NCI-H446 (cell line): ENCODE measurements at places on chromosomes 1 and 21.

GRCh38 chr1:22920734-22921451 is 51.8 kb downstream of the LACTBL1 start:
- no peak for DNase-seq

GRCh38 chr1:159815926-159816325 is 10.7 kb upstream of the SLAMF8 start:
- DNase-seq = no peak

DNA sequence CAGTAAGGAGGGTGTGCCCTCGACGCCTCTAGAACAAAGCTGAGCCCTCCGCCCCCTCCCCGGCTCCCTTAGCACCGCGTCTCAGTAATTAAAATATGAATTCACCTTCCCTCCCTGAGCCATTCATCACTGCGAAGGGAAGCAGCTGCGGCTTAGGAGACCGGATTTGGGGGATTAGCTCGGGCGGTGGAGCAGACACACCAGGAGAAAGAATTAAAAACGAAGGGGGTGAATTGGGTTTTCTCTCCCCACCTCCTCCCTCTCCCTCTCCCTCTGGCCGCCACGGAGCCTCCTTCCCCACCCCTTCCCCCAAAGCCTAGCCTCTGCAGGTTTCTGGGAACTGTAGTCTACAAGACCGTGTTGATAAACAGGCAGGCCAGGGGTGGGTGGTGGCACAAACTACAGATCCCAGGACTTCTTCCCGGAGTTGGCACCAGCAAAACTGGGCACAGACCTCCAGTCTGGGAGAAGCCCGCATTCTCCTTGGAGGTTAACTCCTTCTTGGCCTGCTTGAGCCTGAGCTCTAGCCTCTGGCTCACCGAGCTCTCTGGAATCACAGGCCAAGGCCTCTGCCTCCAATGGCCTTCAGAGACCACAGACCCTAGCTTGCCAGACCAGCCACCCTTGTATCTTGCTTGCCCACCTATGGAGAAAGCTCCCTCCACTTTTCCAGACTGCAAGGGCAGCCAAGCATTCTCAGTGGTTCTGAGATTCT is 10.8 kb downstream of the BLACAT1 start:
- DNase-seq = peak; percentile 90

GRCh38 chr1:97006044-97006661 is 284.6 kb downstream of the PTBP2 start:
- DNase-seq = peak; percentile 84

DNA sequence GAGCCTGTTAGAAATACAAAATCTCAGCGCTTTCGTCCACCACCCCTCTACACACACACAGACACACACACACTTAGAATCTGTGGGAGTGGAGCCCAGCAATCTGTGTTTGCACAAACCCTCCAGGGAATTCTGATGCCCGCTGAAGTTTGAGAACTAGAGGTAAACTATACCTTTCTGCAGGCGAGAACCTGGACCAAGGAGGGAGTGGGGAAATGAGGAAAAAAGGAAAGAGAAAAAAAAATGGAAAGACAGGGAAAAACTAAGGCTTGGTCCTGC is 468 bp upstream of the NIBAN1 start:
- DNase-seq = no peak

DNA sequence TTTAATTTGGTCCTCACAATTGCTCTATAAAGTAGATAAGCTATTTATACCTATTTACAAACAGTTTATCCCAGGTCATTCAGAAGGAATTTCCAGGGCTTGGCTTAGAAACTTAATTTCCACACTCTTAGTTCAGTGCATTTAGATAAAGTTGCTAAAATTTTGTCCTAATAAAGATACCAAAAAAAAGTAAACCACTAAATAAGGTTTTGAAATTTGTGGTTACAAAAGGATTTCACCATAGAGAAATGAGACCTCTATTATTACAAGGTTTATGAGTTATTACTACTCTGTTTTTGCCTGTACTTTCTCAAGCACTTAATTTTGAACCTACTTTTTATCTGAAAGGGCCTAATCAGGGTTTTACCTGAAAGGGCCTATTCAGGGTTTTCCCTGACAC is 22.4 kb downstream of the PTPN22 start:
- no peak for DNase-seq

GRCh38 chr1:200741551-200742207 is 3.0 kb downstream of the CAMSAP2 start:
- DNase-seq = no peak

GRCh38 chr1:24418898-24419628 is 3.5 kb downstream of the NIPAL3 start:
- no peak for DNase-seq

GRCh38 chr1:225919906-225920305 is 4.1 kb downstream of the PYCR2 start:
- DNase-seq = peak; percentile 12

DNA sequence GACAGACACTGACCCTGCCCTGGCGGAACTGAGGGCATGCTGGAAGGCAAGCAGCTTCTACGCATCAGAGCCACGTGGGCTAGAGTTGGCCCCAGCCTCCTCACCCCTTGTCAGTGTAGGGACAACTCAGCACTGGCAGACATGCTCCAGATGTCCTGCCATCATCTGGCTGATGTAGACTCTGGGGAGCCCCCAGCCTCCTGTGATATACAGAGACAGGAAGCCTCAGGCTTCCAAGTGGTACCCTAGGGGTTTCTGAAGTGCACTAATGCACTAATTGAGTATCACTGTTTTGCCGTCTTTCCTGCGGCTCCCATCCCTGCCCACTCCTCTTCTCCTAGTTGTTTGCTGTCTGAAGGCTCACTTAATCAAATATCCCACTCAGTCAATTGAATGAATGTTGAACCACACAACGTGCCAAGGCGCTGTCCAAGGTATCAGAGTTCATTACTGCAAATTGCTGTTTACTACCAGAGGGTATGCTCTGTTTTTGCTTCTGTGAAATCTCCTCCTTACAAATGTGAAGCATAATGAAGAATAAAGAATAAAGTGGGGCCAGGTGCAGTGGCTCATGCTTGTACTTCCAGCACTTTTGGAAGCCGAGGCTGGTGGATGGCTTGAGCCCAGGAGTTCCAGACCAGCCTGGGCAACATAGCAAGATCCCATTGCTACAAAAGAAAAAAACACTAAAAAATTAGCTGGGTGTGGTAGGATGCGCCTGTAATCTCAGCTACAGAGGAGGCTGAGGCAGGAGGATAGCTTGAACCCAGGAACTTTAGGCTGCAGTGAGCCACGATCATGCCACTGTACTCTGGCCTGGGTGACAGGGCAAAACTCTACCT is 76.4 kb upstream of the ZBTB18 start:
- DNase-seq = no peak

DNA sequence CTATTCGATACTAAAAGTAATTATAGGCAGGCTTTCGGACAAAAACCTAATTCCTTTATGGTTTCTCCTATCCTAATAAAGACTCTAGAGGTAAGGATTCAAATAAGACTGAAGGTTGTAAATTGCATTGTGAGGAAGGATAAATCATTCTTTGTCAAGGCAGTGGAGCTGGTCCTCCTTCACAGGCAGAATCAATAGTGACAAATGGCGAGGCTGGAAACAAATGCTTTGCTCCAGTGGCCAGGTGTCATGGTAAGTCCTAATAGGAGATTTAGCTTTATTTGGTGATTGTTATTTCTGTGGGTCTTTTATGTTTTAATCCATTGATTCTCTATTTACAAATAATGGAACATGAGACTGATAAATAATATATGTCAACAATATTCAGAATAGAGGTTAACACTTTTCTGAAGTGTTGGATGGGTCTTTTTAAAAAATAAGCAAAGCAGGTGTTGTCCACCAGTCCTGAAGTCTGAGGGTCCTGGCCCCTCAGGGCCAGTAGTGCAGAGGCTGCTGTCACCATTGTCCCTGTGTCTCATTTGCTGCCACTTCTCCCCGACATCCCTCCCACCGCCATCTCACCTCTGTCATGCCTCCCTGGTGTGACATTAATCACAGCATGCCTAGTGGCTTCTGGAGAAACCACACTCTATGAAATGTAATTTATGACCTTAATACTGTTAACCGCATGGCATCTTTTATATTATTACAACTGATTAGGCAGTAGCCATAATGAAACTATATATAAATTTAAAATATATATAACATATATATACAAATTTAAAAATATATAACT is 120.9 kb upstream of the MAGI3 start:
- no peak for DNase-seq

DNA sequence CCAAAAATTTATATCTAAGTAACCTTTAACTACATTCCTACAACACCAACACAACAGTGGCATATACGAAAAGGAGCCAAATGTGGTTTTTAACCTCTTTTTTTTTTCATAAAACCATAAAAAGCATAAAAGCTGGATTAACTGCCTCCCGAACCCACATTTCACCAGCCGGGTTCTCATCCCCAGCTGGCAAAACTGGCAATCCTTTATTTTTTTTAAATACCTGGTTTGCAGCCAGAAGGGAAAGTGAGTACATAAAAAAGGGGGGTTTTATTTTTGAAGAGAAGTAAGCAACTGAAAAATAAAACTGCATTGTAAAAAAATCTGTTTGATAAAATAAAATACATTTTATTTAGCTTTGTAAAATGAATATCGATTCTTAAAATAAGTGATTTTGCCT is 295.4 kb downstream of the AKT3 start:
- peak; percentile 46 for DNase-seq

- DNase-seq = no peak
These were observed 371.2 kb downstream of the NPHP4 start for GRCh38 chr1:5620997-5621396.

DNA sequence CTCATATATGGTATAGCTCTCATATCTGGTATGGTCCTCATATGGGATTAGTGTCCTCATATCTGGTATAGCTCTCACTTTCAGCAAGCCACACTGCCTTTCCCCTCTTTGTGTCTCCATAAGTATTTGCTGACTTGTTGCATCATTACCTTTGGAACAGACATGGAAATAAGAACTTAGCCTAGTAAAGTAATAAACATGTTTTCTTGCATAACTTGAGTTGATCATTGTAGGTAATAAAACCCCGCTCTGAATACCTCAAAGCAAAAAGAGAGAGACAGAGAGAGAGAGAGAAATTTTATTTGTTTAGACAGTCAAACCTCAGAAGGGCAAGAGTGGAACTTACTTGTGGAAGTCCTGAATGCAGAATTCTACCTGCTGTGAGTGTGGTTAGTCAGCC is 170.3 kb downstream of the GREM2 start:
- DNase-seq = no peak

DNA sequence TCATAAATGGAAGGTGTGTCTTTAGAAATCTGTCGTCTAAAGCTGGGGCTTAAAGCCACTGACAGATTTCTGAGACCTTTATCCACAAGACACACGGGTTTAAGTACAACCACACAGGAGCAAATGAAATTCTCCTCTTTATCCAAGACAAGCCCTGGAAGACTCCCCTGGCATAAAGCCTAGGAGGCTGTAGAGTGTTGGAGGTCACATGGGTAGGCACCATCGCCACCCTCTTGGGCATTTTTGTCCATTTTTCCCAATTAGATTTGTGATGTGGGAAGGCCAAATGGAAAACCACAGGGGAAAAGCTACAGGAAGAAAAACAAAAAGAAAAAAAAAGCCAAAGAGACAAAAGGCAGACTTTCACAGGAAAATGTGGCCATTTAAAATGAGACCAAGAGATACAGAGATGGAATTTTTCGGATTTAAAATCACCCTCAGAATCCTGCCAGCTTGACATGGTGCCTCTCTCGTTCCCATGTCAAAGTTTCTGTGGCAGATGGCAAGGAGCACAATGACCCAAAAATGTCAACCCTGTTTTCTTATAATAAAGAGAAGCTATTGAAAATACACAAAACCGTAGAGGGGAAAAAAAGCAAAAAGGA is 91.9 kb downstream of the PLD5 start:
- DNase-seq = peak; percentile 44

GRCh38 chr1:5949085-5949760 is 43.0 kb downstream of the NPHP4 start:
- no peak for DNase-seq

DNA sequence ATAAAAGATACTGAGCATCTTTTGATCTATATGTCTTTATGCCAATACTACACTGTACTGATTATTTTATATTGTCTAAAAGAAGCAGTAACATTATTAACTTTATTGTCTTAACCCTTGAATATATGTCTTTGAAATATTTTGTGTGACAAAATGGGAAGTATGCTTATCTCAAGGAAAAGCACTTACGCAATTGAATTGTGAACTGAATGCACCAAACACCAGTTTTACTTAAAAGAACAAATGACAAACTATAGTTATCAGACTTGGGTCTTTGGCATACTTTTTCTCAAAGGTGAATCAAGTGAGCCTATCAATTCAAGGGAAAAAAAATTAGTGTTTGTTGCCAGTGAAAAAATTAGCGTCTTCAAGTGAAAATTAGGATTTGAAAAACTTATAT is 9.2 kb upstream of the SLC6A9 start:
- no peak for DNase-seq

GRCh38 chr1:192386051-192386650 is 69.4 kb downstream of the RGS21 start:
- no peak for DNase-seq

DNA sequence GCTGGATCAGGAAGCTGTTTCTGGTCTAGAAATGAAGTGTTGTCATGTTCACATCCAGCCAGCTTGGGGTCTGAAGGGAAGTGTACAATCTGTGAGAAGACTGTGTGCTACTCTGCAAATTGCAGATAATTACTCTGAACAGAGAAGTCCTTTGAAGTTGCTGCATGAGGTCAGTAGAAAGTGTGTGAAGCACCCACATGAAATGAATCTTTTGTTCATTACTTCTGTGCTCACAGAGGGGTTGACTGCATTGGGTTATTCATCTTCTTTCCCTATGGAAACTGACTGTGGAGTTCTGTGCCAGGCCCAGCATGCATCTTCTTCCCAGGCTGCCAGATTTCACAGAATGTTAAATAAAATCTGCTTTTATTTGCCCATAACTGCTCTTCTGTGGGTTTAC is 47.1 kb downstream of the CTH start:
- peak; percentile 84 for DNase-seq

GRCh38 chr21:32921632-32922230 is 104.0 kb upstream of the OLIG2 start:
- DNase-seq = no peak

GRCh38 chr21:41460578-41461527 is 34.8 kb downstream of the MX1 start:
- DNase-seq = no peak

DNA sequence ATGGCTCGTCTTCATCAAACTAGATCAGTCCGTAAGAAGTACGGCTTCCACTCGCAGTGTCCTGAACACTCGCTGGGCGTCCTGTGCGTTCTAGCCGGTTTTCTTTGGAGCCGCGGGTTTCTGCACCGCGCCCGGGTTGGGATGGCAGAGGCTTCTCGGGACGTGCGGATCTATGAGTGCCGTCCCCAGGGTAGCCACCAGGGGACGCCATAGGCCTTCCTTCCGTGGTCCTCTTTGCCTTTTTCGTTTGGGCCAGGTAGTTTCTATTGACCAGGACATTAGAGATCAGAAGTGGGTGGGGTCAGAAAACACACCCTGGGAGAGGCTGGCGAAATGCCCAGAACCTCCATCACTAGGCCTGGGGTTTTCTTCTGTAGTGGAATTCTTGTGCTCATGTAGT is 273.8 kb downstream of the FAM72C start:
- no peak for DNase-seq

GRCh38 chr1:43389326-43390313 is at the start of the genes MED8 and SZT2:
MED8 (minus strand) TSS chr1:43389800; CDS start chr1:43389764, 36 bp downstream.
SZT2 (plus strand) TSS chr1:43389899; CDS start chr1:43389969, 70 bp downstream.
- DNase-seq = peak; percentile 71

- no peak for DNase-seq
These were observed 14.7 kb upstream of the SPRR5 start for GRCh38 chr1:152932170-152932811.
